ENCODE measurements at places on chromosomes 4 and X. TPM values are rescaled to one million over a fixed set of nuclear protein-coding genes. Genes with fewer than 3 reads are reported as not detected.

DNA sequence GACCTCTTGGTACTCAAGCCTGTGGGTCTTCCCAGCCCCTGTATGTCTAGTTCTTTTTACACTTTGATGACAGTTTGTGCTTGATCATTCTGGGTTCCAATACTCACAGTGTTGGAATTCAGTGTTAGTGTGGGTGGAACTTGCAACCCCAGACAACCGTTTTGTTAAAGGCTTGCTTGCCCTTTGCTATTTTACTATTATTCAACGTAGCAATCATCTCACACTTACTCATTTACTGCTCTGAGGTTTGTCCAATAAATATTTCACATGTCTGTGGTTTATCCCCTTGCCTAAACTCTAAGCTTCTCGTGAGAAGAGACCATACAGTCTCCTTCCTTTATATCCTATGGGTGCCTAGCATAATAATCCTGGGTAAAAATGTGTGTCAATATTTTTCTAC lies 15.3 kb downstream of the CCNG2 start:
- H3K27me3 ChIP-seq: no peaks in the 10 kb centered on the region
- DNase-seq: no peak
- H3K4me3 ChIP-seq: no peak overlapping the region
- H3K36me3 ChIP-seq: no peaks in the 10 kb centered on the region

- no peak for DNase-seq
- no peaks in the 10 kb centered on the region for H3K27me3 ChIP-seq
- no peak overlapping the region for H3K4me3 ChIP-seq
Observed at GRCh38 chr4:151436093-151436518, 27.1 kb downstream of the FHIP1A start.

GRCh38 chr4:140609548-140610425 lies 41.0 kb upstream of the UCP1 start:
- DNase-seq: peak; percentile 19
- H3K36me3 ChIP-seq: no peaks in the 10 kb centered on the region
- H3K4me1 ChIP-seq: no peaks in the 10 kb centered on the region
- H3K27ac ChIP-seq: no peak overlapping the region

GRCh38 chr4:26238426-26238777 lies 82.4 kb upstream of the RBPJ start:
- H3K4me3 ChIP-seq: no peak overlapping the region
- no peak overlapping the region for H3K27ac ChIP-seq
- no peak for DNase-seq
- no peaks in the 10 kb centered on the region for H3K27me3 ChIP-seq
- H3K36me3 ChIP-seq: no peaks in the 10 kb centered on the region

DNA sequence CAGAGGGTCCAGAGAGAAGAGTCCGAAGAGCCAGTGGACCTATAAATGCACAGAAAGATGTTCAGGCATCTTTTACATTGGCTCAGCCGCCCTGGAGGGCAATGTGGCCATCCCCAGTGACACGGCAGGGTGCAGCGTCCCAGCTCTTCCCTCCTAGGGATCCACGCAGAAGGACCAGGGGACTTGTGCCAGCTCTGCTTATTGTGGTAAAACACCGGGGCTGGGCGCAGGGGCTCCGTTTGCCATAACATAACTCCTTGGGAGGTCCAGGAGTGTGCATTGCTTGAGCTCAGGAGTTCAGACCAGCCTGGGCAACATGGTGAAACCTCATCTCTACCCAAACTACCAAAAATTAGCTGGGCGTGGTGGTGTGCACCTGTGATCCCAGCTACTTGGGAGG lies 70.2 kb downstream of the CPZ start:
- H3K4me1 ChIP-seq: no peaks in the 10 kb centered on the region
- no peak overlapping the region for H3K4me3 ChIP-seq
- H3K27me3 ChIP-seq: no peaks in the 10 kb centered on the region
- H3K36me3 ChIP-seq: no peaks in the 10 kb centered on the region

- H3K4me1 ChIP-seq: no peaks in the 10 kb centered on the region
- DNase-seq: no peak
- H3K27ac ChIP-seq: no peak overlapping the region
- H3K36me3 ChIP-seq: no peaks in the 10 kb centered on the region
Observed at GRCh38 chr4:84994280-84994679, 27.8 kb upstream of the WDFY3 start.

DNA sequence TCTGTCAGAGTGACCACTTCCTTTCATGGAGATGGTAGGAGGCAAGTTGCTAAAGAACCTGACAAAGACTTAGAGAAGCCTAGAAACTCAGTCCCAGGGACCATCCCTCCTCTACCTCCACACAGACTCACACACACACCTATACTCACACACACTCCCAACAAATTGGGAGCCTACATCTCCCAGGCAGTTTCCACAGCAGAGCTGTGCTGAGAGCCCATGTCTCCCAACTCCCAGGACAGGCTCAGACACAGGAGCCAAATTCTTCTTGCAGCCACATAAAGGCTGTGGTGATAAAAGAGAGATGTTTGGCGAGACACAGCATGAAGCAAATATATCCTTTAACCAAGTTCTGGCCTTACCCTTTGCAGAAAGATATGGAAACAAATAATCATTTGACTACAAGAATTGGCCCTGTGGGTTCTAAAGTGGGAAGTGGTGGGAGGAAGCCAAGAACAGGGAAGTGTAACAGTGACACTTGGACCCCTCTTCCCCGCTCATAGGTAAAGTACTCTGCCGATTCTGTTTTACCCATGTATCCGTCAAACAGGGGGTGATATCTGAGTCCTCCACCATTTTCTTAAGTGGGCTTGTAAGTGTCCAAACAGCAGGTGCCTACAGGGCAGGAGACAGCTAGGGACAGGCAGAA lies 11.0 kb upstream of the IDS start:
- H3K4me1 ChIP-seq: peaks cover 7% of the 10 kb centered on the region
- no peak overlapping the region for H3K27ac ChIP-seq
- no peaks in the 10 kb centered on the region for H3K36me3 ChIP-seq
- no peak overlapping the region for H3K4me3 ChIP-seq

DNA sequence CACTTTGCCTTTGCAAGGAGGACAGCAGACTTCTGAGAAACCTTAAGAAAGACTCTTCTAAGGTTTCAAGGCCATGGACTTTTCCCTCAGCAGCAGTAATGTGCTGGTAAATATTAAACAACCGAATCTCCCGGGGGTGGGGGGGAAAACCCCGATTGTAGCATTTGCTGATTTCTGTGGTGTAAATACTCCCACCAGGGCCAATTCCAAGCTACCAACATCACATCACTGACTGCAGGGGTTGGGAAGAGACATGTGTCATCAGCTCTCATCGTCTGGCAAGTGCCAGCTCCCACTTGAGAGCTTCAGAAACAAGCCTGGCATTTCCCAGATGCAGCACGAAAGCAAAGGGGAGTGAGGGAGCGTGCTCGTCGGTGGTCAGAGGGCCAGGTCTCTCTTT lies 101.2 kb downstream of the BCOR start:
- no peaks in the 10 kb centered on the region for H3K4me1 ChIP-seq
- no peaks in the 10 kb centered on the region for H3K27me3 ChIP-seq
- H3K4me3 ChIP-seq: no peak overlapping the region
- H3K36me3 ChIP-seq: no peaks in the 10 kb centered on the region
- no peak overlapping the region for H3K27ac ChIP-seq

DNA sequence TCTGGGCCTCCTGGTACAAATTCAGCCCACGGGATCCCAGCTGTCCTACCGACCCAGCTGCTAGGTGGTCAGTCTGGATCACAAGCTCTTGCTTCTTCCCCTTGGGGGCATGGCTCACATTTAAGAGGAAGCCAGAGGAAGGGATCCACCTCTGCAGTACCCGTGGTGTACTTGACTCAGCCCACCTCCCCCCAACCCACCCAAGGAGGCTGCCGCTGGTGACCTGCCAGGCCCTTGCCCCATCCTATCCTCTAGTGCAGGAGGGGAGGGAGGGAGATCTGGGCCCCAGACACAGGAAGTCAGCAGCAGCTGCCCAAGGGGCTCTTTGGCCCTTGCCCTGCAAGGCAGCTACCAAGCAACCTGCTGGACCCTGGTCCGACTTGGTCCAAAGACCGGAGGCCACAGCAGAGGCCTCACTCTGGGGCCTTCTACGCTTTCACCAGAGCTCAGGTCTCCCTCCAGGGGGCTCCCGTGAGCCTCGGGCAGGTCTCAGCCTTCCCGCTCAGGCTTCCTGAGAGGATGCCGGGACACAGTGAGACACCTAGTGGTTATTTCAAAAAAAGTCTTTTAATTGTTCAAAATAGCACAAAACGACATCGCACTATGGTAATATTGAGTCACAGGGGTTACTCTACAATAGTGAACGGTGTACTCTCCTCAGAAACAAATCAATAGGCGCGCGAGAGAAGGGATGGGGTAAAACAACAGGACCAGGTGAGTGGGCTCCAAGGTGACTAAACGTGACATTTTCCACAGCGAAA lies 2.7 kb upstream of the RENBP start:
- no peak overlapping the region for H3K27ac ChIP-seq
- no peak for DNase-seq
- H3K4me1 ChIP-seq: no peaks in the 10 kb centered on the region
- peaks cover 26% of the 10 kb centered on the region for H3K36me3 ChIP-seq
- no peak overlapping the region for H3K4me3 ChIP-seq

XAGE2 gene
- not detected for total RNA-seq

- no peak overlapping the region for H3K4me3 ChIP-seq
- no peaks in the 10 kb centered on the region for H3K27me3 ChIP-seq
- peaks cover 20% of the 10 kb centered on the region for H3K4me1 ChIP-seq
- DNase-seq: peak; percentile 9
- H3K36me3 ChIP-seq: no peaks in the 10 kb centered on the region
Observed at GRCh38 chr4:85393201-85393600, 81.7 kb upstream of the ARHGAP24 start.

- no peak for DNase-seq
- H3K27ac ChIP-seq: no peak overlapping the region
- H3K27me3 ChIP-seq: no peaks in the 10 kb centered on the region
- H3K4me1 ChIP-seq: no peaks in the 10 kb centered on the region
Observed at GRCh38 chr4:110602061-110602460, 20.8 kb downstream of the PITX2 start.

DNA sequence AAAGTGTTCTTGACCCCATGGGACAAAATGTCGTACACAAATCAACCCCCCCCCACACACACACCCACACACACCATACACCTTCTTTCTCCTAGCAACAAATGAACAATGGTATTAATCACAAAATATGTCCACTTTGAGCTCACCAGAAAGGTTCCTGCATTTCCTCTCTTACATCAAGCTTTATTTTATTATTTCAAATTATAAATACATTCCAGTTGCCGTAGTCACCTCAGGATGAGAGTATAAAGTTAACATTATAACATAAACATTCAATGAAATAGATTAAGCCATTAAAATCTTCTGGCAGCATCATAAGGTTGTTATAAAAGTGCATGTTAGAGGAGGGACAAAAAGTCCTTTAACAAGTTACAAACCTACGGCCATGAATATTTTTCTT lies 7.3 kb downstream of the XK start:
- DNase-seq: no peak
- H3K36me3 ChIP-seq: no peaks in the 10 kb centered on the region
- 0 out of 2 replicates have a peak, but pooled peaks cover 3% of the 10 kb centered on the region for H3K27me3 ChIP-seq
- H3K4me1 ChIP-seq: no peaks in the 10 kb centered on the region
- no peak overlapping the region for H3K27ac ChIP-seq

DNA sequence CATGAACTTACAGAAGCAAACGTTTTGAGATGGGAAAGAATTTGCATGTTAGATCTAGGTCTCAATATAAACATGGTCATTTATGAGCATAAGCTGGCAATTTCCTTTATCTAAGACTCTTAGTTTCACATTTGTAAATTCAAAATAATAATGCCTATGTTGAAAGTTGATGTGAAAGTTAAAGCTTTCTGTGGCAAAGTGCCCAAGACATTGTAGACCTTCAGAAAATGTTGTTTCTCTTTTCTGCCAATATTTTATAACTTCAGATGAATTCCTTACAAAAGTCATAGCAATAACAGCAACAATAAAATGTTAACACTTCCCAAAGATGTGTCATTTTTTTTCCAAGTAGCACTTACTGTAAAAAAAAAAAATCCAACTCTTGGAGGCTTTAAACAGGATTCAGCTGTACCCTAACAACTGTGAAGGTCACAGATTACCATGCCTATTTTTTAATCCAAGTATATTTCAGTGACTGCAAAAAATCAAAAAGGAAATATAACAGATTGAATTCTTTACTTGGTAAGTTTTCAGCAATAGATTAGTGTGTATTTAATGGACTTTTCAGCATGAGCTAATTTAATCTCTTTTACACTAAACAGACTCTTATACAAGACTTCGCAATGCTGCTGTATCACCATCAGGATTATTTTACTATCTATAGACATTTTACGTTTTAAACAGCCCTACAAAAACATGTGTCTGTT lies 206.5 kb upstream of the PDE5A start:
- H3K27me3 ChIP-seq: no peaks in the 10 kb centered on the region
- no peak for DNase-seq
- no peaks in the 10 kb centered on the region for H3K36me3 ChIP-seq
- no peak overlapping the region for H3K4me3 ChIP-seq
- H3K27ac ChIP-seq: no peak overlapping the region

- no peaks in the 10 kb centered on the region for H3K36me3 ChIP-seq
- no peak overlapping the region for H3K27ac ChIP-seq
- H3K4me3 ChIP-seq: no peak overlapping the region
- H3K4me1 ChIP-seq: no peaks in the 10 kb centered on the region
- H3K27me3 ChIP-seq: no peaks in the 10 kb centered on the region
Observed at GRCh38 chr4:47639531-47639930, 154.5 kb downstream of the ATP10D start.
